ENCODE measurements at places on chromosomes 2 and 18. TPM values are rescaled to one million over a fixed set of nuclear protein-coding genes. Genes with fewer than 3 reads are reported as not detected.

CYP26B1 gene
- polyA plus RNA-seq, result 14.3 TPM

CLIP4 gene
- polyA plus RNA-seq, result 4.9 TPM

FIGN gene
- 1.7 TPM for polyA plus RNA-seq

CIB4 gene
- polyA plus RNA-seq, result not detected

PSTPIP2 gene
- polyA plus RNA-seq, result 2.9 TPM

IL1R2 gene
- polyA plus RNA-seq, result 6.9 TPM

CCNYL1 gene
- polyA plus RNA-seq, result 11.9 TPM

TCF23 gene
- 0.01 TPM for polyA plus RNA-seq

SNED1 gene
- 3.3 TPM for polyA plus RNA-seq

GPD2 gene
- 10.5 TPM for polyA plus RNA-seq

AOX1 gene
- 90.9 TPM for polyA plus RNA-seq

DNAJC5G gene
- not detected for polyA plus RNA-seq

REG1A gene
- polyA plus RNA-seq, result 51.5 TPM

SULT1C4 gene
- 5.2 TPM for polyA plus RNA-seq

AAMP gene
- 64.6 TPM for polyA plus RNA-seq

ALK gene
- polyA plus RNA-seq, result 1.0 TPM

ITGA6 gene
- polyA plus RNA-seq, result 33.9 TPM

PRKAG3 gene
- 0.06 TPM for polyA plus RNA-seq

CLASP1 gene
- polyA plus RNA-seq, result 17.1 TPM
